ENCODE measurements at places on chromosomes 6 and 20.

GRCh38 chr20:41398408-41398807, 31.8 kb upstream of the EMILIN3 start:
- DNase-seq, result no peak

- DNase-seq, result no peak
Measured at GRCh38 chr6:137423451-137424168, 70.6 kb downstream of the OLIG3 start.

- no peak for DNase-seq
Measured at GRCh38 chr6:47438481-47439347, 38.9 kb upstream of the CD2AP start.

DNA sequence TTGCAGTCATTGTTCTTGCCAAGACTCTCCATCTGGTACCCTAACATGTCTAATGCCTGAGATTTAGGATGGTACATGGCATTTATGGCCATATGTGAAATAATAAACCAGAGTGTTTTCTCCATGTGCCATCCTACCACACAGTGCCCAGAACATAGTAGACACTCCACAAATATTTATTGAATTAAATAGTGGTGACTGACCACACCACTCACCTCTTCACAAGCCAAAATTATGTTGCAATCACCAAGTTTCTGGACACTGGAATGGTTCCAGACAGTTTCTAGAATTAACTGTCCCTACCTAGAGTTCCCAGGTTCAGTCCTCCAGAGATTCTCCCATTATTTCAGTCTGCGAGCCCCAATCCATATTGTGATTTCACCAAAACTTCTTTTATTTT, 427.3 kb downstream of the KIF16B start:
- no peak for DNase-seq

DNA sequence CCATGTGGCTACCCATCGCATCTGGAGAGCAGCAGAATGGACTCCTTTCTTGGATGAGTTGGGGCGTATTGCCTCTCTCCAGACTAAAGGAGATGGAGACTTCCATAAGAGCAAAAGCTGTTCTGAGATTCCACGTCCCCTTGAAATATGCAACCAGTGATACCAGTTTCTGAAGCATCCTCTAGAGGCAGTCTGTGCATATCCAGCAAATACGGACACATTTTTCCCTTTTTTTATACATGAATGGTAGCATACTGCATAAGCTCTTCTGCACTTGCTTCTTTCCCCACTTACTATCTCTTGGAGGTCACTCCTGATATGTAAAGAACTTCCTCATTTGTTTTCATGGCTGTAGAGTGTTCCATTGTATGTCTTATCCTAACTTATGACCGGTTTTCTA, 34.6 kb downstream of the TAF8 start:
- no peak for DNase-seq

DNA sequence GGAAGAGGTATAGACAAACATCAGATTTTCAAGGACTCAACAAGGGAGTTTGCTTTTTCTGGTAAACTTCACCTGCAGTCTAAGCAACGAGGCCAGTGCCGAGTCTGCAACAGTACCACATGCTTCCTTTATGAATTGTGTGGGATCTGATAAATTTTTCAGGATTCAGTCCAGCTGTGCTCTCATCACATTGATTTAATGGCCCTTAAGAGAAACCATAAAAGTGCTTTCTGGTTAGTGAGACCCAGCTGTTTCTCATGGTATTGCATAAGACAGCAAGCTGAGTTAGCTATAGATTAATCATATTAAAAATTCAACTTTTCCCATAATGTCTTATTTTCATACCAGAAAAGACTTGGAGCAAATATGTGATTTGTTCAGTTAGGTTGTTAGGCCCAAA, 291.4 kb downstream of the CENPW start:
- no peak for DNase-seq

GRCh38 chr20:35511814-35512420, 17.5 kb downstream of the C20orf173 start:
- no peak for DNase-seq

GRCh38 chr6:39402239-39402751, 79.8 kb upstream of the KCNK16 start:
- DNase-seq, result no peak
